ENCODE measurements at places on chromosomes 13 and 19.

- DNase-seq = no peak
These were observed 502.1 kb upstream of the SLC10A2 start for GRCh38 chr13:103568314-103568713.

DNA sequence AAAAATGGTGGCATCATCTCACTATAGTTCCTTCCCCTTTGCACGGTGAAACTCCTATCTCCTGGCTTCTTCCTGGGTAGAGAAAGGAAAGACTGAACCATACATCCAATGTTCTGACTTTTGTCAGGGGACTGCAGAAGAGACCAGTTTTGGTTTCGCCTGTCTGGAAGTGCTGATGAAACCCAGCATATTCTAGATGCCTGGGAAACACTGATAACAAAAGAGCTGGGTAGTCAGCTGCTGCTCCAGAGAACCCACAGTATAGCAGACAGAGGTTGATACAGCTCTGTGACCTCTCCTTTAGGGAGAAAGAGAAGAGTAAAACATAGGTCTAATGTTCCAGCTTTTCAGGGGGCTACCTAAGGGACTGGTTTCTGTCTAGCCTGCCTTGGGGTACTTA is 695.3 kb downstream of the DIAPH3 start:
- no peak for DNase-seq

- no peak for DNase-seq
These were observed 18.8 kb downstream of the C1QTNF9 start for GRCh38 chr13:24328145-24328544.

- DNase-seq = no peak
These were observed 49.3 kb downstream of the DLEU7 start for GRCh38 chr13:50794226-50794625.

DNA sequence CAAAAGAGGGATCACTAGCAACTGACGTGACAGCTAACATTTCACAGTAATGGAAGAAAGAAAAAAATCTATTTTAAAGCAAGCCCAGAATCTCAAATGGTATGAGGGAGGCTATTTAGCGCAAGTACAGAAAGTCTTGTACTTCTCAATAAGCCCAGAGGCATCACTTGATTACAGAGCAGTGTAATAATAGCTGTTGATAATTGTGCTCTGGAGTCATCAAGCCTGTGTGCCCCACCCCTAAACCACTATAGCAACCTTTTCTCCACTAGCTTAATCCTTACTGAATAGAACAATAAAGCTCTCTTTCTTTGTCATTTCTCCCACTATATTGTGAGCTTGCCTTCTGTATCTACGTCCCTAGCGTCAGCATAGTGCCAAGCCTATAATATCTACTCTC is 56.6 kb downstream of the FREM2 start:
- no peak for DNase-seq

DNA sequence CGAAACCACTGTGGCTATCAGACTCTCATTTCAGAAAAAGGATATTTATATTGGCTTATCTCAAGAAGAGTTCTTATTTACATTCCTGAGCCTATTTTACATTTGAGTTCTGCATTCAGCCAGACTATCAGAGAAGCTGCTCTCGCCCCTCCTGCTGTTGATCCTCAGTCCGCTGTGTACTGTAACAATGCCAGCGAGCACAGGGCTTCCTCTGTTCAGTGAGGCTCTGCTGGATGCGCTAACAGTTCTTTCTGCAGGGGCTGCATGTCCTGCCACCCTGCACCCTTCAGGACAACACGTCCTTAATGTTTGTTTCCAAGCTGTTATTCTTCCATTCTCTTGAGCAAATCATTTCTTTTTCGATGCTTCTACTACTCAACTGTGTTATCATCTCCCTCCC is 463.7 kb upstream of the SGCG start:
- no peak for DNase-seq

GRCh38 chr19:48569814-48570213 is 17.8 kb downstream of the SULT2B1 start:
- DNase-seq = no peak

DNA sequence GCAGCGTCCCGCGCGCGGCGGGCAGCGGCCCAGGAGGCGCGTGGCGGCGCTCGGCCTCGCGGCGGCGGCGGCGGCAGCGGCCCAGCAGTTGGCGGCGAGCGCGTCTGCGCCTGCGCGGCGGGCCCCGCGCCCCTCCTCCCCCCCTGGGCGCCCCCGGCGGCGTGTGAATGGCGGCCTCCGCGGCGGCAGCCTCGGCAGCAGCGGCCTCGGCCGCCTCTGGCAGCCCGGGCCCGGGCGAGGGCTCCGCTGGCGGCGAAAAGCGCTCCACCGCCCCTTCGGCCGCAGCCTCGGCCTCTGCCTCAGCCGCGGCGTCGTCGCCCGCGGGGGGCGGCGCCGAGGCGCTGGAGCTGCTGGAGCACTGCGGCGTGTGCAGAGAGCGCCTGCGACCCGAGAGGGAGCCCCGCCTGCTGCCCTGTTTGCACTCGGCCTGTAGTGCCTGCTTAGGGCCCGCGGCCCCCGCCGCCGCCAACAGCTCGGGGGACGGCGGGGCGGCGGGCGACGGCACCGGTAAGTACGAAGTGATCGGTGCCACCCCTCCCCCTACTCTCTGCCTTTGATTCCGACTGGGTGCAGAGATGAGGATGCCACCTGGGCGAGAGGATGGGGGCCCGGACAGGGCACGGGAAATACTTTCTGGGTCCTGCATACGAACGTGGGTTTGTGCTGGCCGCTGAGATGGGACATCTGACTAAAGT is 874 bp downstream of the TRIM28 start:
- DNase-seq = no peak

DNA sequence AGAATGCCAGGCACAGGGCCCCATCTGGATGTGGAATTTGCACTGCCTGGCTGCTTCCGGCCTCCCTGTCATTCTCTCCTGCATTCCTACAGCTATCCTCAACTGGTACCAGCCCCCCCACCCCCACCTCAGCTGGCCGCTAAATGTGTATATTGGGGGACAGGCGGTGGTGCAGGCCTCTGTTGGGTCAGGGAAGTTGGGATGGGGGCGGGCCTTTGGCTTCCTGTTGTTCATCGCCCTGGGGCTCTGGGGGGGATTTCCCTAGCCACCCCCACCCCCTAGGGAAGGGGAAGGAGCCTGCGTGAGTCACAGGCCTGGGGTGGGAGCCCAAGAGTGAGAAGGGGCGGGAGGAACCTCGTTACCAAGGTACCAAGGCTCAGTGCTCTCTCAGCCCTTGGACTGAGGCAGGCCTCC is 10.6 kb downstream of the POU2F2 start:
- peak; percentile 88 for DNase-seq

GRCh38 chr13:101474419-101474957 is 22.0 kb downstream of the ITGBL1 start:
- no peak for DNase-seq

- DNase-seq = no peak
These were observed 248.0 kb upstream of the MAB21L1 start for GRCh38 chr13:35724446-35724845.

- peak; percentile 29 for DNase-seq
These were observed 9.4 kb downstream of the URAD start for GRCh38 chr13:27979001-27979643.

DNA sequence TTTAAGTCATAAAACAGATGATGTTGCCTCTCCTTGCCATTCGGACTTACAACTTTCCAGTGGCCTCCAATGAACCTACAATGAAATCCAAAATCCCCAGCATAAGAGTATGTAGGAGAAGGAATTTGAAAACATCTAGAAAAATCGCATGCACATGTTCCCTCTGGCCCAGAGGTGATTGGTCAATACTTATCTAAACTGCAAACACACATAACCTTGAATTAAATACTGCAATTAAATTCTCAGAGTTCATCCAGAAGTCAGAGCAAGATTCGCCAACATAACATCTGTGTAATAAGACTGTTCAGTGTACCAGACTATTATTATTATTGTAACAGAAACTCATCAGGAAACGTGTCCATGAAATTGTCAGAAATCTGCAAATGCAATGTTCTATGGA is 82.2 kb upstream of the USP29 start:
- no peak for DNase-seq

- peak; percentile 76 for DNase-seq
These were observed 17.8 kb downstream of the KCTD15 start for GRCh38 chr19:33814181-33815165.

GRCh38 chr19:10861103-10861651 is 10.2 kb upstream of the CARM1 start:
- DNase-seq = no peak

DNA sequence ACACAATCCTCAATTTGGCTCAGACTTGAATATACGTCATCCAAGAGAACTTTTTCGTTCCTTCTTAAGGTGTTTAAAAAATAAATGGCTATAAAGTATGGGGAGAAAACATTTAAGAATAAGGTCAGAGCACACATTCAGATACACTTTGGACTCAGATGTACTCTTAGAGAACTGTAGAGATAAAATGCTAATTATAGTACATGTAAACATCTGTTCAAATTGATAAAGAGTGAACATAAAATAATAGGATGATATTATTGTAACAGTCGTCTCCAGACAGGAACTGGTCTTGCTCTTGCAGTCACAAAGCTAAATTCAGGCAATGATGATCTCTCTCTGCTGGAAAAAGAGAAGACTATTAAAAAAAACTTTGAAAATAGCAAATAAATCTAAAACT is 91.4 kb downstream of the RBM26 start:
- no peak for DNase-seq

- no peak for DNase-seq
These were observed 1227.7 kb downstream of the EFNB2 start for GRCh38 chr13:105307776-105308175.

- no peak for DNase-seq
These were observed 159.0 kb upstream of the PCDH9 start for GRCh38 chr13:67389171-67389570.

DNA sequence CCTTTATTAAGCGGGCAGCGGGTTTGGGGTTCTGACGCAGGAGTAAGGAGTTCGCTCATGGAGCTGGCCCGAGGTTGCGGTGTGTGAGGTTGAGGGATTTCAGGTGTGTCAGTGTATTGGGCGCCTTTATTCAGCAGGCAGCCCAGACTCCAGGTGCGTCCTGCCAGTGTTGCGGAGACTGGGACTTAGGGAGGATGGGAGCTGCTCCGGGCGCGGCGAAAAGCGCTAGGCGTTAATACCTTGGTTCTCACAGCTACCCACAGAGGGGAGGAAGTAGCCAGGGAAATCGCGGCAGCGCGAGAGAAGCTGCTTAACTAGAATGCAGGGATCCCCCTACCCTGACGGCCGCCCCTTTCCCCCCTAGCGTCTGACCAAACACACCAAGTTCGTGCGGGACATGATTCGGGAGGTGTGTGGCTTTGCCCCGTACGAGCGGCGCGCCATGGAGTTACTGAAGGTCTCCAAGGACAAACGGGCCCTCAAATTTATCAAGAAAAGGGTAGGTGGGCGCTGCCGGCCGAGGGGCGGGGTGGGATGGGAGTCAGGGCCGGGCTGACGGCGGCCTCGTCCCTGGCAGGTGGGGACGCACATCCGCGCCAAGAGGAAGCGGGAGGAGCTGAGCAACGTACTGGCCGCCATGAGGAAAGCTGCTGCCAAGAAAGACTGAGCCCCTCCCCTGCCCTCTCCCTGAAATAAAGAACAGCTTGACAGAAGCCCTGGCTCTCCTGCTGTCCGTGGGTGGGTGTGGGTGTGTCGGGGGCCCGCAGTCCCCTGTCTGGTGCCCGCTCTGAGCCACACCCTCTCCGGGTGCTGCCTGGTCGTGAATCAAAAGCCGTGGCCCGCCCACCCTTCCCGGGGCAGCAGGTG is 1.1 kb downstream of the RPL36 start:
- DNase-seq = peak; percentile 93

GRCh38 chr19:36061367-36061766 is 6.7 kb downstream of the WDR62 start:
- no peak for DNase-seq

DNA sequence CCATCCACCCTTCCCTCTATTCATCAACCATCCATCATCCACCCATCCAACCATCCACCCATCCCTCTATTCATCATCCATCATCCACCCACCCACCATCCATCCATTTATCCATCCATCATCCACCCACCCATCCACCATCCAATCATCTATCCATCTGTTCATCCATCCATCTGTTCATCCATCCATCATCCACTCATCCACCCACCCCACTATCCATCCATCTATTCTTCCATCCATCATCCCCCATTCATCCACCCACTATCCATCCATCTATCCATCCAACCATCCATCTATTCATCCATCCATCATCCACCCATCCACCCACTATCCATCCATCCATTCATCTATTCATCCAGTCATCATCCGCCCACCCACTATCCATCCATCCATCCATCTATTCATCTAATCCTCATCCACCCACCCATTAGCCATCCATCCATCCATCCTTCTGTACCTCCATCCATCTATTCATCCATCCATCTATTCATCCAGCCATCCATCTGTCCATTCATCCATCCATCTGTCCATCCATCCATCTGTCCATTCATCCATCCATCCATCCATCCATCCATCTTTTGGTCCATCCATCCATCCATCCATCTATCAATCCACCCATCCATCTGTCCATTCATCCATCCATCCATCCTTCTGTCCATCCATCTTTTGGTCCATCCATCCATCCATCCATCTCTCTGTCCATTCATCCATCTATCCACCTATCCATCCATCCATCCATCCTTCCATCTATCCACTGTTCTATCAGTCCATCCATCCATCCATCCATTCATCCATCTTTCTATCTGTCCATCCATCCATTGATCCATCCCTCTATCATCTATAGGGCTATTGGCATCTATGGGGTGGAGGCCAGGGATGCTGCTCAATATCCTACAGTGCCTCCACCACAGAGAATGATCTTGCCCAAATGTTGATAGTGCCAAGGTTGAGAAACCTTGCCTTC is 47.5 kb downstream of the CPAMD8 start:
- no peak for DNase-seq

GRCh38 chr19:50632151-50632835 is 7.4 kb downstream of the SYT3 start:
- DNase-seq = no peak

- DNase-seq = peak; percentile 60
These were observed 32.9 kb upstream of the SLC15A1 start for GRCh38 chr13:98785405-98785804.

DNA sequence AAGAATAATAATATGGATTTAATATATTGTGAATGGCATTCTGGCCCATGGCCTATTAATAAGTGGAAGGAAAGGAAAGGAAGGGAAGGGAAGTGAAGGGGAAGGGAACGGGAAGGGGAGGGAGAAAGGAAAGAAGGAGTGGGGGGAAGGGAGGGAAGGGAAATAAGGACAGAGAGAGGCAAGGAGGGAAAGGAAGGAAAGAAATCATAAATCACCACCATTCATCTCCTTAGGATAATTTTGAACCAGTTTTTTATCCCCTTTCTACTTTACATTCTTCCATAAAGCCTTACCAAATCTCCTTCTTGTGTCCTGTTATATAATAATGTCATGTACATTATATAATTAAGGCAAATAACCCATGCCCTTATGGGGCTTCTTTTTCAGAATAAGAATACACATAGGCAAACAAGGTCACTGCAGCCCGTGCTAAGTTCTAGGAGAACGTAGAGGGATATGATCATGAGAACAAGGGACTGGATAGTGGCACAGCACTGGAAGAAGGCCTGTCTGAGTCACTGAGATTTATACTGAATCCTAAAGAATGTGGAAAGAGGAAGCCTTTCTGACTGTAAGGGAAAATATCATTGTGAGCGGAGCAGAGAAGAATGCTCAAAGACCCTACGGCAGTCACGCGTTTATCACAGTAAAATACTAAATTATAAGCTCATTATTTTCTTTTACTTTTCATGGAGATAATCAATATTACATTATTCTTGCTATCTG is 444.5 kb upstream of the GPC6 start:
- no peak for DNase-seq
